ENCODE measurements at places on chromosomes 7 and 10.
A peak's percentile ranks its signal among the peaks of the same experiment; 100 is the strongest.

DNA sequence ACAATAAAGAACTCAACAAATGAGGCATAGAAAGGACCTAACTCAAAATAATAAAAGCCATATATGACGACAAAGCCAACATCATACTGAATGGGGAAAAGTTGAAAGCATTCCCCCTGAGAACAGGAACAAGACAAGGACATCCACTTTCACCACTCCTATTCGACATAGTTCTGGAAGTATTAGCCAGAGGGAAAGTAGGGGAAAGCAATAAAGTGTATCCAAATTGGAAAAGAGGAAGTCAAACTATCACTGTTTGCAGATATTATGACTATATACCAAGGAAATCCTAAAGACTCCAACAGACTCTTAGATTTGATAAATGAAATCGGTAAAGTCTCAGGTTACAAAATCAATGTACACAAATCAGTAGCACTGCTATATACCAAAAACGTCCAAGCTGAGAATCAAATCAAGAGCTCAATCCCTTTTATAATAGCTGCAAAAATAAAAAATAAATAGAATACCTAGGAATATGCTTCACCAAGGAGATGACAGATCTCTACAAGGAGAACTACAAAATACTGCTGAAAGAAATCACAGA is 4.8 kb downstream of the ANXA7 start:
- no peak for DNase-seq

DNA sequence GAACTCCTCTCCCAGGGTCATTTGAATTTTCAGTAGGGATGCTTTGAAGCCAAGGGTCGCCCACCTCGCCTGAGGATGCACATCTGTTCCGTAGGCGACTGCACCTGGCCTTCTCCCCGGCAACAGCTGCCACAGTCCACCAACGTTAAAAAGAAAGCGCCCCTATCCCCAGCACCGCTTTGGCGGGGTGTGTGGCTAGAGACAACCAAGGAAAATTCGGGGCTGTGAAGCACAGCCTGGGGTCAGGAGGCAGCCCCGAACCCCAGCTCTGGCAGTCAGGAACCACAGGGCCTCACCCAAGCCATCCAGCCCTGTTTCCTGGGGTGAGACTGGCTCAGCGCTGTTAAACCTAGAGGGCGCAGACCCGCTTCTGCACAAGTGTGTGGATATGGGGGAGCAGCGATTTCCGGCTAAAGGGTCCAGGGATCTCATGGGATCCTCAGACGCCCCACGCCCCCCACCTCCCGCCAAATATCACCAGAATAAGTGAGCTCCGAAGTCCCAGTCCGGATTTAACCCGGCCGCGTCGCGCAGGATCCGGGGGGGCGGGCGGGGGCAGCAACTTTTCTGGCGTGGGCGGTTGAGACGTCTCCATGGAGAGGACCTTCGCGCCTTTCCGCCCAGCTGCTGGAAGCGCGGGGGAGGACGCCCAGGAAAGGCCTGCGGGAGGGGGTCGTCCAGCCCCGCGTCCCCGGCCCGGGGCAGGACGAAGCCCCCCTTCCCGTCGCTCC is 822 bp downstream of the ZC3HAV1L start:
- DNase-seq, result peak; percentile 39

- no peak for DNase-seq
These were observed 12.9 kb upstream of the ENTPD1 start for GRCh38 chr10:95742962-95743535.

GRCh38 chr10:11691319-11691755 is 50.8 kb upstream of the ECHDC3 start:
- DNase-seq, result no peak

DNA sequence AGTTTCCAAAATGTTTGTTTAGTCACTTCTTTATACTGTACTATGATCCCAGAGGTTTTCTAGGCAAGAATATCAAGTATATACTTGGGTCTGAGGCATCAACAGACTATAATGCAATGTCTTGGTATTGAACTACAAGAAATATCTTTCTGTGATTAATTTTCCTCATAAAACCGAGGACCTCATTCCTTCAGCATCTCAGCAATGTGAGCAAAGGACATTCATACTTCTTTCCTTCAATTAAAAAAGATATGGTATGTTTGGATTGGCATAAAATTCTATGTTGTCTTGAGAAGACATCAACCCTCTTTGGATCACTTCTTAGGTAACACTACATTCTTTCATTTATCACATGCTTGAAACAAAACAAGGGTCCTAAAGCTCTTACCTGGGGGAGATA is 524.5 kb downstream of the PHTF2 start:
- peak; percentile 31 for DNase-seq

GRCh38 chr7:49398746-49399145 is 374.7 kb upstream of the VWC2 start:
- DNase-seq, result peak; percentile 0

GRCh38 chr10:29969255-29970011 is 90.0 kb downstream of the JCAD start:
- DNase-seq, result no peak

GRCh38 chr7:123750389-123751230 is 1.8 kb upstream of the WASL start:
- no peak for DNase-seq

DNA sequence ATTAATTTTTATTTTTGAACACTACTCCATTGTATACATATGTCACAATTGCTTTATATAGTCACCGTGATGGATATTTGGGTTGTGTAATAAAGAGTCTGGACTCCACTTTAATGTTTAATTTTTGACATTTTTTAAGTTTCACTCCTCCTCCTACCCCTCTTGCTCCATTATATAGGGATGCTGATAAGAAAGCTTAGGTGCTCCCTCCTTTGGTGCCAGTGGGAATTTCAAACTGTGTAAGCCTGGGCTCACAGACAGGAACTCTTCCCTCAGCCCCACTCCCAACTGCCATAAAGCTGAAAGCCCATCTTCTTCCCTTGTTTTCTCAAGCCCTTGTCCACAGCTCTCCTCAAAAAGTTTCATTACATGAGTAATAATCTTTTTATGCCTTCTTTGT is 47.6 kb downstream of the TWIST1 start:
- peak; percentile 47 for DNase-seq

DNA sequence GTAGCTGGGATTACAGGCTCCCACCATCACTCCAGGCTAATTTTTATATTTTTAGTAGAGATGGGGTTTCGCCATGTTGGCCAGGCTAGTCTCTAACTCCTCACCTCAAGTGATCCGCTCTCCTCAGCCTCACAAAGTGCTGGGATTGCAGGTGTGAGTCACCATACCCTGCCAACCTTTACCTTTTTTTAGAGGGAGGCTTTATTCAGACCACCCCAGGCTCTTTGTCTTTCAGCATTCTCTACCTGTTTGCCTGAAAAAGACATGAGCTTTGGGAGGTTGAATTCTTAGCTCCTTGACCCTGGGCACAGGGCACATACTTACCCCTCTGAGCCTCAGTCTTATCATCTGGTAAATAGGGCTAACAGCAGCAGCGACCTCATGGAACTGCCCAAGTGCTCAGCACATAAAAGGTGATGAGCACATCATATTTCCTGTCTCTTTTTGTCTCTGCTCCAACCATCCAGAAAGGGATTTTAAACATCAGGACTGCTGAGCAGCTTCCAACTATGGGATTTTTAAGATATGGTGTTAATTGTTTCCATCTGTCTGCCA is 17.0 kb downstream of the FRMPD2 start:
- no peak for DNase-seq

GRCh38 chr7:17523813-17524739 is 225.6 kb downstream of the AHR start:
- DNase-seq, result peak; percentile 42

GRCh38 chr7:23691320-23691719 is 11.3 kb downstream of the FAM221A start:
- DNase-seq, result peak; percentile 39

- no peak for DNase-seq
These were observed 19.2 kb downstream of the SLC18A2 start for GRCh38 chr10:117260084-117260483.

- DNase-seq, result no peak
These were observed 19.5 kb downstream of the BAG3 start for GRCh38 chr10:119670717-119671116.

- no peak for DNase-seq
These were observed 148.3 kb downstream of the NOC3L start for GRCh38 chr10:94214481-94214893.

DNA sequence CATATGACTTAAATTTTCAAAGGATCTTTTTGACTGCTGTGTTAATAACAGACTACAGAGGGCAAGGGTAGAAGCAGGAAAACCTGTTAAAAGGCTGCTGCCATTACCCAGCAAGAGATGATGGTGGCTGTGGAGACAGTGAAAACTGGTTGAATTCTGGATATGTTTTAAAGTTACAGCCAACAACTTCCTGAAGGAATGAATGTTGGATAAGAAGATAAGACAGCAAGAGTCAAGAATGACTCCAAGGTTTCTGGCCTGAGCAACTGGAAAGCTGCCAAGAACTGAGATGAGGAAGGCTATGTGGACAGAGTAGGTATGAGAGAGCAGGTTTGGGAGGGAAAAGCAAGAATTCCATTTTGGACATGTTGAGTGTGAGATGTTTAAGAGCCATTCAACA is 19.1 kb downstream of the CNOT4 start:
- DNase-seq, result peak; percentile 28

DNA sequence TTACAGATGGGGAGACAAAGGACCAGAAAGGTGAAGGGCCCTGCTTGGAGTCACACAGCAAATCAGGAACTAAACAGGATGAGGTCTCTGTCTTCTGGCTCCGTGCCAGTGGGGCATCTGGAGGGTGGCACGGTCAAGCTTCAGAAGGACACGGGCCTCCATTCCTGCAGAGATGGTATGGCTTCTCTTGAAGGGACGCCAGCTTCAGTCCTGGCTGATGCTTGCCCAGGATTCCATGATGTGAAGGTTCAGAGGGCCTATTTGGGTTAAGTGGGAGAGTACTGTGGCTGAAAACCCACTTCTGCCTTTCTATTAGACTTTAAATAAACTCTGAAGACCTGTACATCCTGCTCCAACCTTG is 6.1 kb downstream of the RAMP3 start:
- no peak for DNase-seq

- no peak for DNase-seq
These were observed 70.9 kb downstream of the CCDC7 start for GRCh38 chr10:32516567-32517495.

DNA sequence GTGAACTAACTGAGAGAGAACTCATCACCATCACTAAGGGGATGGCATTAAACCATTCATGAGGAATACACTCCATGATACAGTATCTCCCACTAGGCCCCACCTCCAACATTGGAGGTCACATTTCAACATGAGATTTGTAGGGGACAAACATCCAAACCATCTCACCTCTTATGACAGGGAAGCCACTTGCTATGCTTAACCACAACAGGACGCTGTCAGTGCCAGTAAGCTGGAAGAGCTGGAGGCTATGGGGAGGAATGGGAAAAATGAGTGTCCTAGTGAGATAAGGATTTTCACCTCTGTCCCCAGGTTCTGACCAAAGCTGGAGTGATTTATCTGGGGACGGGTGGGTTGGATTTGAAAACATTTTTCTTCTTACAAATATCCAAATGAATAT is 17.6 kb downstream of the PLCE1 start:
- DNase-seq, result no peak

DNA sequence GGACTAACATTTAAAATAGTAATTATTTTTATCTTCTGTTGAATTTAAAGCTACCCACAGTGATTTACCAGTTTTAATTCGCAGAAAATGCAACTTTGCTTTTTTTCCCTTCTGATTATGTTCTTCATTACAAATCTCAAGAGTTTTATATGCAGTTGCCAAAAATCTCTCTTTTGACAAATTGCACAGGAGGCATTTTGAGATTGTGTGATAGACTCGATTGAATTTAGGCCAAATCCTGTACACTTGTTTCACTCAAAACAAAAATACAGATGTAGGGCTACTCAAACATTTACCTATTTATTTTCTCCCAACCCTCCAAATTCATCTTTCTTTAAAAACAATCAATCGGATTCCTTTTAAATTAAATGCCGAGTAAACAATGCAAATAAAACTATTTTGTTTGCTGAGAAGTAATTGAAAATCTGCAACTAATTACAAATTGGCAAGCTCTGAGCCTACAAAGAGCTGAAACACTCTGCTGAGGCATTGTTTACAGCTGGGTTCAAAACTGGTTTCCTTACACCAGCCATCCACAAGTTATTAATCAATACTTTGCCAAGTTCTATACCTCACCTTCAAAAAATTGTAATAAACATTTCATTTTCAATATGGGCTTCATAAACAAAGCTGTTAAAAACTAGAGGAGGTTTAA is 214.9 kb upstream of the TCF7L2 start:
- DNase-seq, result no peak

- no peak for DNase-seq
These were observed 491.1 kb upstream of the ZMIZ1 start for GRCh38 chr10:78577712-78578111.

DNA sequence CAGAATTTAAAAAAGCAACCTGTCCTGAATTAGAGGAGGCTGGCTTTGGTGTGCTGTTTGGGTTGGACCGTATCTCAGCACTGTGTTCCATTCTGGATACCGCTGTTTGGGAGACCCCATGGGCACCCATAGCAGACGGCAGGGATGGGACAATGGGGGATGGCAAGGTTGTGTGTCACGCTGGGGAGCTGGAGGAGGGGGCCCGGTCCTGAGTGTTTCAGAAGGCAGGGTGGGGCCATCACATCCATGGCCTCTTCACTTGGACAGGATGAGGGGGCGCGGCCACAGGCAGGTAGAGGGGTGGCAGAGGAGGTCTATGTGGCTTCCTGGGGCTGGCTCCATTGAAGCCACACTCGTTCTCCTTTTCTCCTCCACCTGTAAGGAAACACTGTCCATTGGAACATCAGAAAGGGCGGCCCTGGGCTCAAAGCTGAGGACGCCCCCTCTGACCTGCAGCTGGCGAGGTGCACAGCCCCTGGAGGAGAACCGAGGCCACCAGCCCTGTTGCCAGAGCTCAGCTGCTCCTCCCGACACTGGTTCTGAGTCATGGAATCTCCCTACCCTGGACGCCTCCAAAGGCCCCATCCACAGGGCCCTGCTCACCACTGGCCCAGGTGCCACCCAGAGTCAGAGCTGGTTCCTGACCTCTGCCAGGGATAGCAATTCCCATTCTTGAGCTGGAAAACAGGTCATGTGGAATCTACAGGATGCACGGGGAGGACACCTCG is 587.3 kb downstream of the DNAJB6 start:
- DNase-seq, result no peak

DNA sequence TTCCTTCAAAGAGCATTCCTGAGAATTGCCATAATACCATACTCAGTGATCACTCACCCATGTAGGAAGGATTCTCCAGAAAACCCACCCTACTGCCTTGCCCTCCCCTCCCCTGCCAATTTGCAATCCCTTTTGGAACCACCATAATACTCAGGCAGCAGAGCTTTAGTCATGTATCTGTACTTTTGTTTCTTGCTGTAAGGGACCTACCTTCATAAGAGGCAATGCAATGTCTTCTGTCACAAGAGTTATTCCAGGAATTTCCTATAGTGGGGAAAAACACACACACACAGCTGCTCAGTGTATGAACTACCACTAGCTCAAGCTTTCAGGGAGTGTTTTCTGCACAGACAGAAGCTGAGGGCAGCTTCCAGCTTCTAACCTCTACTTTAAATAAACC is 67.0 kb downstream of the GSAP start:
- peak; percentile 8 for DNase-seq
